ENCODE measurements at places on chromosomes 7 and 10. TPM values are rescaled to one million over a fixed set of nuclear protein-coding genes. Genes with fewer than 3 reads are reported as not detected.

Gene TRPV5
- not detected for total RNA-seq

Gene KLLN
- 1.2 TPM for total RNA-seq

Gene NPC1L1
- 0.17 TPM for total RNA-seq

Gene GNAT3
- not detected for total RNA-seq

Gene HSPA14
- 9.8 TPM for total RNA-seq

Gene CYP2C19
- not detected for total RNA-seq

Gene CCL24
- not detected for total RNA-seq

Gene CCNJ
- 2.8 TPM for total RNA-seq

Gene LBX1
- total RNA-seq, result not detected

Gene HEPACAM2
- total RNA-seq, result not detected

Gene MLXIPL
- not detected for total RNA-seq

Gene NODAL
- not detected for total RNA-seq

Gene ARHGEF35
- total RNA-seq, result 2.8 TPM

Gene DLX6
- total RNA-seq, result not detected

Gene TMEM130
- 0.44 TPM for total RNA-seq

Gene ZMIZ1
- 49.6 TPM for total RNA-seq

Gene APBB1IP
- total RNA-seq, result 6.3 TPM

Gene OR2A7
- total RNA-seq, result 0.33 TPM

Gene HMX3
- not detected for total RNA-seq

Gene ZNF736
- 9.4 TPM for total RNA-seq

Gene INA
- total RNA-seq, result 0.99 TPM

Gene CARD11
- not detected for total RNA-seq

Gene ACBD7
- total RNA-seq, result 0.99 TPM

Gene ANKRD16
- total RNA-seq, result 8.4 TPM

Gene LRRD1
- total RNA-seq, result not detected

Gene ASAH2
- total RNA-seq, result 0.17 TPM

Gene ATG9B
- total RNA-seq, result under 0.01 TPM

Gene CPEB3
- total RNA-seq, result 0.66 TPM

Gene LAMB1
- 478 TPM for total RNA-seq

Gene AKR1E2
- total RNA-seq, result 17.0 TPM

Gene SPDYE2
- not detected for total RNA-seq

Gene TCAF2
- total RNA-seq, result 2.6 TPM

Gene ORC5
- 28.7 TPM for total RNA-seq

Gene ASB10
- not detected for total RNA-seq

Gene LIPJ
- not detected for total RNA-seq

Gene ENTPD1
- 0.50 TPM for total RNA-seq

Gene SPDYE5
- not detected for total RNA-seq

Gene UCN3
- not detected for total RNA-seq

Gene WEE2
- total RNA-seq, result 0.33 TPM

Gene CALML5
- total RNA-seq, result not detected

Gene ENO4
- total RNA-seq, result 0.29 TPM

Gene ADRA2A
- total RNA-seq, result not detected

Gene FAM200A
- total RNA-seq, result 10.8 TPM

Gene FFAR4
- not detected for total RNA-seq

Gene LRRC17
- 82.2 TPM for total RNA-seq

Gene TMEM236
- under 0.01 TPM for total RNA-seq

Gene CLCN1
- not detected for total RNA-seq

Gene PCLO
- total RNA-seq, result 0.33 TPM

Gene NACAD
- total RNA-seq, result 5.0 TPM

Gene NRP1
- total RNA-seq, result 370 TPM

Gene TUBAL3
- not detected for total RNA-seq

Gene CPA2
- total RNA-seq, result not detected

Gene UNCX
- total RNA-seq, result not detected

Data from smooth muscle cell of trachea (primary cell).